Cerebellar nuclear complex (tissue), 1 donor: ENCODE measurements at places on chromosomes 7 and 10.

- DNase-seq = no peak
These were observed 9.3 kb upstream of the PAPOLB start for GRCh38 chr7:4871056-4871680.

GRCh38 chr7:657565-658119 lies 68.9 kb upstream of the DNAAF5 start:
- no peak for DNase-seq

DNA sequence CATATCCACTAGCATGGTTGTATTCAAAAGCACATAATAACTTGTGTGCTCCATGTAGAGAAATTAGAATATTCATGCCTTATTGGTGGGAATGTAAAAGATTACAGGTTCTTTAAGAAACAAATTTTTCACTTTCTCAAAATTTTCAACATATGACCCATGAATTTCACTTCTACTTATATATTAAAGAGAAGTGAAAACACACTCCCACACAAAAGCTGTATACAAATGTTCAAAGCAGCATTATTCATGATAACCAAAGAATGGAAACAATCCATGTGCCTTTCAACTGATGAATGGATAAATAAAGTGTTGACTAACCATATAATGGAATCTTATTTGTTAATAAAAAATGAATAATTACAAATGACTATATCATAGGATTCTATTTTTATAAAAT lies 694.5 kb upstream of the PCDH15 start:
- DNase-seq = no peak

DNA sequence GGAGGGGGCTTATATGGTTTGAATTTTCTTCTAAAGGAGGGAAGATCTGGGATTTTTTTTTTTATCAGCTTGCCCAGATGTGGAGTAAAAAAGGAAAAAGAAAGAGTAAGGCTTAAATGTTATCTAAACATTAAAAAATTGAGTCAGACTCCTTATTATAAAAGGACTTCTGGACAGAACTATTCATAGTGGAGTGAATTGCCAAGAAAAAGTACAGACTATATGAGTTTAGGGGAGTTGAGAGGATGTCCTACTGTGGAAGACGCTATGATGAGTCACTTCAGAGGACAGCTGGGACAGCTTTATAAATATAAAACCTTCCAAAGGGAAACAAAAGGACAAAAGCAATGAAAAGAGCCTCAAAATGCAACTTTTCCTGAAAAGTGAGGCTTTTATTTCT lies 73.0 kb downstream of the TFPI2 start:
- DNase-seq = no peak

- DNase-seq = no peak
These were observed 45.8 kb upstream of the TNS3 start for GRCh38 chr7:47627580-47628283.

DNA sequence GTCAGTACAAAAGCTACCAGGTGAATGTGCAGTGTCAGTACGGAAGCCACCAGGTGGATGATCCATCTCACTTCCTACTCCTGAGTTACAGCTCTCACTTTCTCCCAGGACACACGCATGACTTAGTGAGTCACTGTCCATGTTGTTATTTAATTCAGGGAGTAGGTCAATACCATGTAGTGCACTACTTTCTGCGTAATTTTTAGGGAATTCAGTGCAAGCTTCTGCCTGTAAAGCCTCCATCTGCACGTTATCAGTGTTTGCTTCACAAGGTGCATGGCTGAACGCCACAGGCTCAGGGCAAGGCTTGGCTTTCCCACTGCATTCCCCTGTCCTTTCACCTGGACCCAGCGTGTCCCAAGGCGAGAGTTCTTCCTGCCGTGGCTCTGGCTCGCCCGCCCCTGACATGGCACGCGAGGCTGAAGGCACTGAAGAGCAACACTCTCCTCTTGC lies 59.5 kb downstream of the LARP4B start:
- DNase-seq = no peak

- DNase-seq = no peak
These were observed 1246.5 kb downstream of the TYW1 start for GRCh38 chr7:68243128-68243527.

- no peak for DNase-seq
These were observed 28.1 kb downstream of the WDR37 start for GRCh38 chr10:1084011-1084950.

- DNase-seq = no peak
These were observed 32.8 kb upstream of the TAS2R16 start for GRCh38 chr7:123028339-123028738.

- no peak for DNase-seq
These were observed 146.8 kb downstream of the OTUD1 start for GRCh38 chr10:23585666-23586065.

DNA sequence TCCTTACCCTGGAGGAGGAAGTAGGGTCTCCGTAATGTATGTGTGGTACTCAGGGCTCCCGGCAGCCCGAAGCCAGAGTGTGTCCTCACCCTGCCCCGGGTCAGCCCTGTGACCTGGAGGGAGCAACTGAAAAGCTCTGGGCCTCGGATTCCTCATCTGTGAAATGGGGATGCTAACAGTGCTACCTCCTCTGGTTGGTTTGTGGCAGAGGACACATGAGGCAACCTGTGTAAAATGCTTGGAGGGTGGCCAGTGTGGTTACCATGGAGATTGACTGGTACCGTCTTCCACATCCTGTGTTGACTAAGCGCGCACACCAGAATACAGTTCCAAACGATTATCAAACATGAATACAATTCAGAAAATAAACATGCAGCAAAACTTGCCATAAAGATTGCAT lies 163.8 kb upstream of the KLF6 start:
- no peak for DNase-seq

DNA sequence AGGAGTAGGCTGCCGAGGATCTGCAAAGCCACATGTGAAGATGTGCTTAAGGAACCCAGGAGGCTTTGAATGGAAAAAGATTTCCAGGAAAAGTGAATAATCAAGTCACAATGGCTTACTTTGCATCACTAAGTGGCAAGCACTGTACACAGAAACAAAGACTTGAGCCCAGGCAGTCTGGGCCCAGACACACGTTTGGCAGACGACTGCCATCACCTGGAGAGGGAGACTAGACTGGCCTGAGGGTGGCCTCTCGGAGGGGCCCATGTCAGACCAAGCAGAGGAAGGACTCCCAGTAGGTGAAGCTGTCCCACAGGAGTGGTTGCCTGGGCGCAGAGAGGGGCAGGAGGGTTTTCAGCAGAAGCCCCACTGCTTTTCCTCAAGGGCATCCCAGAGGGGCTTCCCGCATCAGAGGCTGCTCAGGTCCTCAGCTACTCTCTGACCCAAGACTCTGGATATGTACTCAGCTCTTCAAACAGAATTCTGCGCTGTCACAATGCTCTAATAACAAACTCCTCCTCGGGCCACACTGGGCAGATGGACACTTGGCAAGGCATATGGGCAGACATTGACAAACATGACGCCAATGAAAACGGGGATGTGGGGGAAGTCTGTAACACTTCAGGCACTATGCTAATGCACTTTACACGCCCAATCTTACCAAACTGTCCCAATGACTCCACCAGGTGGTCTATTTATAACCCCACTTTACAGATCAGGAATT lies 27.9 kb upstream of the FRAT2 start:
- no peak for DNase-seq

- no peak for DNase-seq
These were observed 2.0 kb downstream of the NRP1 start for GRCh38 chr10:33332183-33333065.

DNA sequence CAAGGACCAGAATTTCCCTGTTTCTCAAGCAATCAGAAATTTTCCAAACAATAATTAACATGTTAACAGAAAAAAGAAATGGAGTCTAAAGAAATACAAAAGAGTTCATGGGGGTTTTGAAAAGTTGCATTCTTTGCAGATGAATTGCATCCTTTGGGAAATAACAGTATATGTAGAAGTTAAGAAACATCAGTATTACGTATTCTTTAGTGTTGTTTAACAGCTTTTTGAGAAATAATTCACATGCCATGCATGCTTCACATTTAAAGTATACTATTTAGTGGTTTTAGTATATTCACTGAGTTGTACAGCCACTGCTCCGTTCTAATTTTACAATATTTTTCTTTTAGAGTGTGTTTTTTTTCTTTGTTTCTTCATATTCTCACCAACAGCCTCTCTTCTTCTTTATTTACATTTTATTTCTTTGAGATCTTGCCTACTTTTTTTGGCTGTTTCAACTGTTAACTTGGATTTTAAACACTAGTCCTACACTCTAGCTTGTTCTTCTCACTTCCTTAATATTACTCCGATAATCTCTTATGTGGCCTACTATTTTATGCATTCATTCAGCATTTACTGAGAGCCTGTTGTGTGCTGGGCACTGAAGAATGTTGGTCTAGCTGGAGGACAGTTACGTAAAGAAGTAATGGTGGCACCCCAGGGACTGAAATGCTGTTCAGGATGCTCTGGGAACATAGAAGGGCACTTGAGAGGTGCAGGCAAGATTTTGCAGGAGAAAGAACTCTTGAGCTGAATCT lies 330.1 kb downstream of the EXOC4 start:
- no peak for DNase-seq

DNA sequence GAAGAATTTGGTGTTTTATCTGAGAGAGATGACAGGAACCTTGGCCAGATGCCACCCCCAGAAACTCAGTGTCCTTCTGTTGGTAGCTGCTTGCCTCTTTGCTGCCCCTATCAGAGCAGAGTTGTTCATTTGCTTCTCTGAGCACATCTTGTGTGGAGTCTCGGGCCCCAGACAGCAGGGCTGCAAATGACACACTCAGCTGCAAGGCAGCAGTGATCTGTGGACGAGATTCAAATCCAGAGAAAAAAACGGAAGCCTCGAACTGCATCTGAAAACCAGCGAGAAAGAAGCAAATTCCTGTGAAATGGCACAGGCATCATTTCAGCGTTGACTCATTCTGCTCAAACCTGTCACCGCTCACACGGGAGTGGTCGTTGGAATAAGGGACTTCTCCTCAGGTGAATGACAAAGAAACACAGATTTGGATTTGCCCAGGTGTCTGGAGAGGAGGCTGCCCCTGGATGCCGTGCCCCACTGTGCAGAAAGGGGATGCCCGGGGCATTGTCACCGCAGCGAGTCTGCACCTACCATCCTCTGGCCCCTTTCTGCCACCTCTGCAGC lies 144.7 kb downstream of the PFKFB3 start:
- no peak for DNase-seq

DNA sequence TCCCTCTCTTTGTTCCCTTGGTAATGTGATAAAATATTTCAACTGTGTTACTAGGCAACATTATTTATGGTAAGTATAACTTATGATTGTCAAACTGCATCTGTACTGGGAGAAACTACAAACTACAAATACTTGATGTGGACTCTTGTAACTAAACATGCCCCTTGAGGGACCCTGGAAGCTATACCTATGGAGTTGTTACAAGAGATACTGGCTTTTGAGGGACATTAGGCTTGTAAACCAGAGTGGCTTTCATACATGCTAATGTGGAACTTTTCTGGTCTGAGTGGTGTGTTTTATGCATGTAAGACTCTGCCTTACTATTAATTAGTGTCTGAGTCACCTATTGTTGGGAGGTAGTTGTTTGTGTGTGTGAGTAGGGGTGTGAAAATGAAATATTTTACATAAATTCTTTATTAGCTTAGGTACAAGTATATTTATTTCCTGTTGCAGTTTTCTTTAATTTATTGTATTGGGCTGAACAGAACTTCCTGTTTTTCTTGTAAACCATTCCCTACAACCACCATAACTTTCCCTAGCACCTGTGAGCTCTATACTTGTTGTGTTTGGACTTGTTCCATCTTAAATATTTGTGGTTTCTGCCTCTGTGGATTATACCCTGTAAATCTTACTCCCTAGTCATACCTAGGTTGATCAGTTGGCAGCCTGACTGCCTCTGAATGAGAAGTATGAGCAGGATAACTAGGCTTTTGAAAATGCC lies 49.8 kb downstream of the STK31 start:
- no peak for DNase-seq

- DNase-seq = no peak
These were observed 2.2 kb upstream of the STRIP2 start for GRCh38 chr7:129431911-129432643.

DNA sequence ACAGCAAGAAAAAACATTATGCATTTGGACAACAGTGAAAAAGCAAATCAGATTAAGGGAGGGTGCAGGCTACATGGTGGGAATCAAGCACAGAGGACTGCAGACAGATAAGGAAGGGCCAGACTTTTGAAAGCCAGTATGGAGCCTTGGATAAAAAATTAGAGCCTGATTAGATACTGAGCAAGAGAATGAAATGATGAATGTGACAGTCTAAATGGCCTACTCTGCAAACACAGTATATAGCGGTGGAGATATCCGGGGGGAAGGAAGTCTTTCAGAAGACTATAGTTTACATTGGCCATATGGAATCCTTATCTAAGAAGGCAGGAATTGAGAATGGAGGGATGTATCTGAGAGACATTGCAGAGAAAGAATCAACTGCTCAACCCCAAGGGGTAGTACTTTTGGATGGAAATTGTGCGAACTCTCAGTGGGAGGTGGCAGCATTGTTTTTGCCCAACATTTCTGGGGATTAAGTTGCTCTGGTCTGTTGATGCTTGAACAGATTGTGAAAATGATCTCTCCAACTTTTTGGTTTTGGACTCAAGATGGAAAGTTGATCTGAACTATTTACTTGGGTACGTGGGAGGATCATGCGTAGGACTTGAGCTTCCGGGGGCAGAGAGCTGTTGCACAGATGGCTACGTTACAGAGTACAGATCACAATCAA lies 39.4 kb upstream of the CHCHD3 start:
- DNase-seq = no peak

- peak; percentile 1 for DNase-seq
These were observed 98.9 kb downstream of the HIP1 start for GRCh38 chr7:75639886-75640190.

- no peak for DNase-seq
These were observed 142.3 kb upstream of the HPS1 start for GRCh38 chr10:98589007-98589406.

- DNase-seq = no peak
These were observed 172.5 kb downstream of the CCDC71L start for GRCh38 chr7:106488465-106488864.

DNA sequence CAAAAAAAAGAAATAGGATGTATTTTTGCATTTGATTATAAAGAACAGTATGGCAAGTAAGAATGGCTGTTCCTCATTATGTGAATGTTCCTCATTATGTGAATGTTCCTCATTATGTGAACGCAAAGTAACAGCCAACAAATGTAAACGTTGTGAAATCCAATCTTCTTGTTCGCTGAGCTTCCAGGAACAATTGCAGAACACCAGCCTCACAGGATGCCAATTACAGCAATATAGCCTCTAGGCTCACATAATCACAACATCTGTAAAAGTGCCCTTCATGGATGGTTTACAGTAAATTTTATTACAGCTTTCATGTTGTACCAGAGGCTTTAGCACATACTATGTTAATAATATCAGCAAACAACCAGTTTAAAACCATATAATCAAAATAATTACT lies 71.6 kb downstream of the THSD7A start:
- no peak for DNase-seq
